ENCODE measurements at places on chromosomes 5 and 9.

DNA sequence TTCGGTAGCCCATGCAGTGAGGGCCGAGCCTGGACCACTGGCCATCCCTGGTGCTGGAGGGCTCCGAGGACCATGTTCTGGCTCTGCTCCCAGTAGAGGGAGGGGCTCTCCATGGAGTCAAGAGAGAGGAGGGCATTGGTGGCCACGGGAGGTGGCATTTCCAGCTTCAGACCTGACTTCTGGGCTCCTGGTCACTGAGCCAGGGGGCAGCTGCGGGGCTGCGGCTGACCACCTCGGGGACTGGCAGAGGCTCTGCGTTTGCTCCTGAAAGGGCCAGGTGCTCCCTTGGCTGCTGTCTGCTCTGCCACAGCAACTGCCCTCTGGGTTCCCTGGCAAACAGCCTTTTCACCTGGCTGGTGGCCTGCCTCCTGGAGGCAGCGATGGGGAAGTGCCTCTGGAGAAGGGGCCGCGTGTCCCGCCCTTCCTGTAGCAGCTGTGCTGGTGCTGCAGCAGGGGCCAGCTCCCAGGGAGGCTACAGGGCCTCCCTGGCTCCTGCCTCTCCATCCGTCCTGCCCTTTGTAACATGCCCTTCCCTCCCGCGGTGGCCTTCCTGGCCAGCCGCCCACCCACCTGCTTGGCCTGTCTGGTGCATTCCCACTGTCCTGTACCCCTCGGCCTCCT is 144.6 kb downstream of the CACNA1B start:
- peak; percentile 78 for DNase-seq

DNA sequence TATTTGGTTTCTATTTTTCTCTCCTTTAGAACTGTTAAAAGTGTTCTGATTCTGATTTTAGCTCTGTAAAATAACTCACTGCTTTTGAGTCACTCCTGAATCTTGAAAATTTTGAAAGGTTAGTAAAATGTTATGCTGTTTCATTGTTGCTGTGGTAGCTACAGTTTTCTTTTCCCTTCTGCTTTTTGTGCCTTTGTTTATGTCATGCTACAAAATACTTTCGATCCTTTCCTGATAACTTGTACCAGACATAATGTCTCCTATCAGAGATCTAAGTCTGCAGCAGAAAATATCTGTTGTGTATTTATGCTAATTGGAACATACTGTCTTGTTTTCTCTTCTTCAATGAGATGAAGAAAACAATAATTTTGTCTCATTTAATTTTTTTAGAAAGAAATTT is 26.9 kb upstream of the CEP120 start:
- no peak for DNase-seq

- DNase-seq, result no peak
Observed at GRCh38 chr5:143398451-143399237, 4.8 kb downstream of the NR3C1 start.

DNA sequence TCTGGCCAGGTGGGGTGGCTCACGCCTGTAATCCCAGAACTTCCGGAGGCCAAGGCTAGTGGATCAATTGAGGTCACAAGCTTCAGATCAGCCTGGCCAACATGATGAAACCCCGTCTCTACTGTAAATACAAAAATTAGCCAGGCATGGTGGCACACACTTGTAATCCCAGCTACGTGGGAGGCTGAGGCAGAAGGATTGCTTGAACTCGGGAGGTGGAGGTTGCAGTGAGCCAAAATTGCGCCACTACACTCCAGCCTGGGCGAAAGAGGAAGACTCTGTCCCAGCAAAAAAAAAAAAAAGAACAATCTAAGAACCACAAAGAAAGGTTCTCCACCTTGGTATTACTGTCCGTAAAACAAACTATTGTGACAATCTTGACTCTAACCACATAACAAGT is 9.7 kb downstream of the MYO10 start:
- DNase-seq, result no peak

DNA sequence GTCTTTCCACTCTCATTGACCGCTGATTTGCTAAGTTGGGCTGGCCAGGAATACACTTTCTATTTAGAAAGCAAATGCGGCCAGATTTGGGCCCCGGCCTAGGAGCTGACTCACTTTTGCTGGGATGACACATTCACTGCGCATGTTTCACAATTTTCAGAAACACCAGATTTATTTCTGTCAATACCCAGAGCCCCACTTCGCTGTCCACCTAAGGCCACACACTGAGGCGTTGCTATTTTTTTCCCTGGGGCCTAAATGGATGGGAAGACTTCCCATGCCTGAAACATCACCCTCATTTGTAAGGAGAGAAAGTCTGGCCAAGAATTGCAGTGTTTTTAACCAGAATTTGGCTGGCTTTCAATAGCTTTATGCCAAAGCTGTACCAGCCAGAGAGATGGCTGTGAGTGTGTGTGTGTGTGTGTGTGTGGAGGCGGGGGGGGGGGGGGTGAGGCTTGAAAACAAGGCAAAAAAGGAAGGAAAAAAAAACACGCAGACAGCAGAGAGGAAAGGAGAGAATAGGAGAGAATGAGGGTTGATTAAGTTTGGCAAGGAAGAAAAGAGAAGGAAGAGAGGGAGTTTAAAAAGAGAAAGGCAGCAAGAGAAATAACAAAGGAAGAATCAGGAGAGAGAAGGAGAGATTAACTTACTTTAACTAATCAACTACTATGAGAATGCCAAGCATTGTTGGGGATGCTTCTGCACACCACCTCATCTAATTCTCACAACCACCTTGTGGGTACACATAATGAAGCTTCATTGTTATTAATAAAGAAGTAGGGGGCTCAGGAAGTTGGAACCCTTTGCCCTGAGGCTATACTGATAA is 261.4 kb upstream of the KLF4 start:
- no peak for DNase-seq

- no peak for DNase-seq
Observed at GRCh38 chr5:82674671-82675070, 396.5 kb upstream of the RPS23 start.

DNA sequence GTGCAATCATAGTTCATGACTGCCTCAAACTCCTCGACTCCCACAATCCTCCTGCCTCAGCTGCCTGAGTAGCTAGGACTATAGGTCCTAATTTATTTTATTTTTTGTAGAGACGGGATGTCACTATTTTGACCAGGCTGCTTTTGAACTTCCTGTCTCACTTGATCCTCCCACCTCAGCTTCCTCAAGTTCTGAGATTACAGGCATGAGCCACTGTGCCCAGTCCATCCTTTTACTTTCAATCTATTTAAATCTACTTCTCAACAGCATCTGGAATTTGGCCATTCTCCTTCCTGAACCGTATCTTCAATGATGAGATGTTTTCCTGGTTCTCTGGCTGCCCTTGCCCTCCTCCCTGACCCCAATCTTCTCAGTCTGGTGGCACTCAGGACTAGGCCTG is 12.2 kb upstream of the GRIN1 start:
- DNase-seq, result no peak

DNA sequence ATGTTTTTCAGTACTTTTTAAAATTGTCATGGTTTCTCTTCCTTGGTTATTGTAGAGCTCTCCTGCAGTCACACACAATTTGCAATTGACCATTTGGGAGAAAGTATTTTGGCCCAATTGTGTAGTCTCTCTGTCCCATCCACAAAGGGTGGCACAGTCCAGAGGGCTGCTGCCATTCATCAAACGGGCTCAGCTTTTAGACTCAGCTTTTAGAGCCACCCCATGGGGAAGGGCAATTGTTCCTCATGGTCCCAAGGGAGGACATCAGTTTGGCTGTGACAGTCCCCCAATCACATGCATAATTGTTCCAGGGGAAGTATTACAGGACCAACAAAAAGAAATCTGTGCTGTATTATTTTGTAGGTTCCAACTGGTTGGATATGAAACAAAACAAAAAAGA is 207.6 kb downstream of the ZNF462 start:
- no peak for DNase-seq

- no peak for DNase-seq
Observed at GRCh38 chr9:37215830-37216229, 95.5 kb downstream of the ZCCHC7 start.

DNA sequence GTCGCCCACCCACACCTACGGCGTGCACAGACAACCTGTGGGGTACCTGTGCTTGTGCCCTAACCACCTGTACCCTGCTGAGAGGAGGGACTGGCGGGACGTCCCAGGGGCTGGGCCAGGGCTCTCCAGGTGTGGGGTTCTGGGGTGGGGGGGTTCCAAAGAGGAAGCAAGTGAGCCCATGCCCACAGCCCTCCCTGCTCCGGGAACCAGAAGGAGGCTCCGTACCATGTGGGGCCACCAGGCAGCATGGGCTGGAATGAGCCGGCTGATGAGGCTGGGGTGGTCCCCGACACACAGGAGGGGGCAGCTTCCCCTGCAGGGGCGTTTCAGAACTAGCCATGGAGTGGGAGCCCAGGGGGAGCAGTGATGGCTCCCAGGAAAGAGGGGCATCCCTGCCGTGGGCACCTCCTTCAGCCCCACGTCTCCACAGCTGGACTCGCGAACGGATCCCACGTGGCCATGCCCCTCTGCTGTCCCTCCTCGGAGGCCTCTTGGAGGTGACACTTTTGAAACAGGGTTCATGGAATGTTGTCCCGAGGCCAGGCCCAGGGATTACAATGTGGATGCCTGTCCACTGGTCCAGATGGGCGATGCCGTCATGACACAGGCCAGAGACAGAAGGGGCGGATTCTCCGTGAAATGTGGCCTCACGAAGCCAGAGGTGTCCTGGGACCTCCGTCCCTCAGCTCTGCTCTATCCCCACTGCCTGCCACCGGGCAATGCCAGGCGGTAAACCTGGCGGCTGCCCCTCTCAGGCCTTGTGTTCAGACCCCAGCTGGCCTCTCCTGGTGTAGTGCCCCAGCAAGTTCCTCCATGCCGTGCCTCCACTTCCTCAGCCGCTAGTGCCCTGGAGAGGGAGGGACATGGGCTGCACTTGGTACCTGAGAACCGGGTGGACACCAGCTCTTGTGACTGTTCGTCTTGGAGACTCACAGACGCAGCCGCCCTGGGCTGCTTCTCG is 33.6 kb upstream of the IRX4 start:
- no peak for DNase-seq

DNA sequence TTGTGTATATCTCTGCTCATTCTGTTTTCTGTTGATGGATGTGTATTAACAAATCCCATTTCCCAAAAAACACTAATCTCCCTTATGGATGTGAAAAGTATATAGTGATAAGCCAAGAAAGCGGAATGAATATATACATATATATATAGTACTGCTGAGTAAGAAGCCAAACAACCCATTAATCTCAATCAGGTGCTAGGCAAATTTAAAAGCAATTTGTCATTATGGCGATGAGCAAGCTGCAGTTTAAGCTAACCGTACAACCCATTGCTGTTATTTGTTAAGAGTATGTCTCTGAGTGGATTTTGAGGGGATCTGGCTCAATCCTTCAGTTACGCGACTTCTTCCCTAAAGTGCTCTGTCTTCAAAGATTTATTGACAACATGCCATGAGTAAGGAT is 640.4 kb upstream of the ARRDC3 start:
- DNase-seq, result no peak

DNA sequence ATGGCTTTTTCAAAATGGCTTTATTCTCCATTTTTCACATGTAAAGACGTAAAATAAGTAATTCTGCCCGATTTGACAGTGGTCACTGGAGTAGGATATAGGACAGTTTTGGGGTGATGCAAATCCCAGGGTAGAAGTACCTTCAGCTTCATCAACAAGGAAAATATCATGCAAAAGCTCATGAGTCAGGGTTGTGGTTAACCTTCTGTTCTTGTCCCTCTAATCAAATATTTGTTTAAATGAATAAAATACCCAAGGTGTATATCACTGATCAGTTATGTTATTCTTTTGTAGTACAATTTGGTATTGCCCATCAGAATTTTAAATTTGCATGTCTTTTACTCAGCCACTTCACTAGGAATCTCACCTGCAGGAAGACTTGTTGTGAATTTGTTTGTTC is 40.0 kb downstream of the FBXL7 start:
- DNase-seq, result no peak

DNA sequence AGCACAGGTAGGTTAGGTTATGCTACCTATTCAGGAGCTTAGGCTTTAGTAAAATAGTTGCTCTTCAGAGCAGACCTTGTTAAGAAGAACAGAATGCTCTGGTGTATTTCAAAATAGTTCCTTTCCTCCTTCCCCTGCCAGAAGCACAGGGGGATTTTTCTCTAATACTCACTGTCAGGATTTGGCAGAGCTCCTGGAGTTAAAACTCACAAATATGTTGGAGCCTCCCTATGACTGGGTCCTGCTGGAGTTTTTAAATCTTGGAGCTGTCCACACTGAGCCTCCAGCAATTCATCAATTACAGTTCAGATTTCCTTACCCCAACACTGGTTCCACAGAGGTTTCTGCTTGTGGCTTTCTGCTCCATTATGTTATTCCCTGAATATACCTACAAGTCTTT is 1233.8 kb upstream of the WWC1 start:
- DNase-seq, result no peak

GRCh38 chr9:136239983-136240330 is 5.7 kb downstream of the QSOX2 start:
- no peak for DNase-seq

DNA sequence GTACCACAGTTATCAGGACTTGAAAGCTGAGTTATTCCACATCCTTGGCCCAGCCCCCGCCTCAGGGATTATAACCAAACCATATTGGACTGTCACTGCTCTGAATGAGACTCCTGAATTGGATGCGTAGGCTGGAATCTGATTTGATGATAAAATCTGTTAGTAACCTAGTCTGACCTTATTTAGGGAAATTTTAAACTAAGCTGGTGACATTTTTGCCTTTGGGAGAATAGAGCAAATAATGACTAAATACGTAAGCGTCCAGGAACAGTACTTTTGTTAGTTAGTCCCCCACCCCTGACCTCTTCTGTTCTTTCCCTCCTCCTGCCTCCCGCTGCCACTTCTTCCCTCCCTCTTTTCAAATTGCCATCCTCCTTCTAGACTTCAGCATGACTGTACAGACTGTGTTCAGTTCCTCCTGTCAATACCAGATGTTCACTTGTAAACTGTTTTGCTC is 92.6 kb downstream of the TLE4 start:
- no peak for DNase-seq

- no peak for DNase-seq
Observed at GRCh38 chr5:10630126-10630525, 66.3 kb downstream of the ANKRD33B start.

- no peak for DNase-seq
Observed at GRCh38 chr5:72467461-72467860, 39.7 kb downstream of the ZNF366 start.

DNA sequence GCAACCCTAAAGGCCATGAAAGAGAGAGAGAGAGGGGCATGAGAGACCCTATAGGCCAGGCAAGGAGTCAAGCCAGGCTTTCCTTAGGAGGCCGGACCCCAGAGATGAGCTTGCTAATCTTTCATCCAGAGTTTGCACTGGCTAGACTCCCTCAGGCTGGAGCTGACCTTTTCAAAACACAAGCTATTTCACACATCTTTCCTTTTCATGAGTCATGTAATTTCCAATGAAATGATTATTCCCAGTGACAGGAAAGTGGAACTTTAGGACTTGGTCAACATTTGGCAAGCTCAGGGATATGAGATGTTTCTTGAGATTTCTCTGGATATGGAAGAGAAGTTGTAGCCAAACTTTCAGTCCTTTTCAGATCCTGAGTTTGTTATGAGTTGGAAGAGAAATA is 117.7 kb downstream of the TARS1 start:
- DNase-seq, result no peak

Data from NCI-H510A (cell line).